SK-N-MC (cell line): ENCODE measurements at places on chromosomes 1 and 21.

- DNase-seq, result no peak
These were observed 102.7 kb downstream of the LYST start for GRCh38 chr1:235763962-235764361.

DNA sequence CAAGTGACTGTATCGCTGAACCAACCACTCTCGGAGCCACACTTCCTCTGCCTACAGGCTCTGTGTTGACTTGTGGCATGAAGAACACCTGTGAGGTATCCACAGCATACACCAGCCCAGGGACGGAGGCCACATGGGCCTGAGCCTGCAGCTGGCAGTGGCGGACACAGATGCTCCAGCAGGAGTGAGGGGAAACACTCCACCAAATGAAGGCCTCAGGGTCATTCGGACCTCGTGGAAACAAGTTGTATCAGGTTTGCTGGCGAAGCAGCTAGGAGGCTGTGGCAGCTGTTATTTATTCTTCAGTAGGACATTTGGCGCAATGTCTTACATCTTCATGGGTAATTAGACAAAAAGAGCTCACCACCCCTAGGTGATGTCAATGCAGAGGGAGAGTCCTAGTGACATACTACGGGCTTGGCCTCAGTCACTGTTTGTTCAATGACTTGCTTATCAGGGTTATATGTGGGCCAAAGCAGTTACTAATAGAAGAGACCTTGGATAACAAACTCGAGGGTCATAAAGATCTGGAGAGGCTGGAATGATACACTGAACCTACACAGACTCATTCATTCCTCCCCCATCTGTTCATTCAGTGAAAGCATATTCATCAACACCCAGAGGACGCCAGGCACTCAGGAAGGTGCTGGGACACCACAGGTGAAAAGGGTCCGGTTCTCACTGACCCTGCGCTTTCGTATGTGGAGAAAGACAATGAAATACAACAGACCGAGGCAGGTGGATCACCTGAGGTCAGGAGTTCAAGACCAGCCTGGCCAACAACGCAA lies 11.6 kb upstream of the ETS2 start:
- DNase-seq, result no peak

DNA sequence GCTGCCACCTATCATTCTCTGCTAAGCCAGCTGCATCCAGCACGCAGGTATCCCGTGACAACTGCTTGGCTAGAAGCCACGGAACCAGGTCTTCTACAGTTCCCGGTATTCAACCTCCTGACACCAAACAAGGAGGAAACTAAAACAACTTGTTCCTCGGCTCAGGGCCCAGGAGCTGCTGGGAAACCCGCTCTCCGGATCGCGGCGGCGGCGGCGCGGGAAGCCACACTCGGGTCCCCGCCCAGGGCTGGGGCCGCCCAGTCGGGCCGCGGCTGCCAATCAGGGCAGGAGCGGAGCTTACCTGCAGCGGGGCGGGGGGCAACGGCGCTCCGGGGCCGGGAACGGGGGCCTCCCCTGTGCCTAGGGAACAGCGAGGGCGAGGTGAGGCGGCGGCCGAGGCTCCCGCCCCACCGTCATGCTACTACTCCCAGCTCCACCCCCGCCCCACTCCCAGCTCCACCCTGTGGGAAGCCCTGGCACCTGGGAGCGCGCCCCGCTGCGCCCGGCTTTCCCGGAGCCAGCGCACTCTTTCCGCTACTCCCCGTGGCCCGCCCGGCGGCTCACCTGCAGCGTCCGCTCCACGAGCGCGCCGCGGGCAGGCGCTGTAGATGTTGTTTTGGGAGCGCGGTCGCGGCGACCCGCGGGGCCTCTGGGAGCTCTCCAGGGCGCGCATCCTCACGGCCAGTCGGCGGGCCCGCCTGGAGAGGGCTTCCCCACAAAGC lies 12.1 kb downstream of the IL24 start:
- DNase-seq, result no peak

DNA sequence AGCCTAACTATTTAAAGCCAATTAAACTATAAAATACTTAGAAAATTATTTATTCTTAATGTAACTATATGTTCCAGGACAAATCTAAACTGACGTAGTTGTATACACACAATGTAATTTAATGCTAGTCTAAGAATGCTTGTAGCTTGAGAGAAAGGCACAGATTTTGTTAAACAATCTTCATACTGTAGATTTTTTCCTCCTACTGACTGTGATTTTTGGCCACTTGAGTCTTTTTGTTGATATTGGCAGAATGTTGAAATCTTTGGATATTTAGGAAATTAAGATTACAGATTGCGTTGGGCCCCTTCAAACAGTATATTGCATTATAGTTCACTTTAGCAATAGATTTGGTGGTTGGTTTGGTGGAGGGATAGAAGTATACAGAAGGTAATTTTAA lies 40.5 kb downstream of the ATF3 start:
- DNase-seq, result no peak

- DNase-seq, result no peak
These were observed 45.3 kb downstream of the DIP2A start for GRCh38 chr21:46503922-46504550.

DNA sequence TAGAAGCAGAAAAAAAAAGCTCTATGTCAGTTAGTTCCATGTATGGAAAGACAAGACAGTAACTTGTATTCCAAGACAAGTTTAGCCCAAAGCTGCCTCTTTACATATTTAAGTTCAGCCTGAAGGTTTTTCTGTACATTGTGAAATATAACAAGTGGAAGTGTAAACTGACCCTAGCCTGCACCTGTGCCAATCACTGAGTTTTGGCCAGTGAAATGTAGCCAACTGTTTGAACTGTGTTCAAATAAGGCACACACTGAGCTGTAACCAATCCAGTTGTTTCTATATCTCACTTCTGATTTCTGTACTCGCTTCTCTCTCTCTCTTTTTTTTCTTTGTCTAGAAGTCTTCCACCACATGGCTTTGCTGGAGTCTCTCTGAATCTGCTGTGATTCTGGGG lies 1227.1 kb downstream of the NCAM2 start:
- DNase-seq, result no peak
